ENCODE measurements at places on chromosomes 16 and 17. TPM values are rescaled to one million over a fixed set of nuclear protein-coding genes. Genes with fewer than 3 reads are reported as not detected.

GRCh38 chr16:87959391-87959990, 8.3 kb downstream of the BANP start:
- no peak for DNase-seq

DNA sequence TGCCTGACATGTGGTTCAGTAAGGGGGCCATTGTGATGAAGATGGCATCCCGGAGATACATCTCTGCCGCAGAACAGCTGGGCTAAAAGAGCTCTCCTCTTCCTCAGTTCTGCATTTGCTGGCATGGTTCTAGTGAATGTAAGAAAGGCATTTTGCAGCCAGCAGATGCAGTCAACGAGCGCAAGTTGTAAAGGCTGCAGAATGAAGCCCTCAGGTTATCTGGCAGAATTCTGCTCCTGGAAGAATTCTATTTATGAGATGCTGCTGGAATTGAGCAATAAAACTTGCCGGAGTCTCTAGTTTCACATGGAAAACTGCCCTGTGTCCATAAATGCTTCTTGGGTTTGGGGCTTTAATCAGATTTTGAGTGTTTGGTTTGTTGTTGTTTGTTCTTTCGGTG, 176.8 kb upstream of the HSBP1 start:
- DNase-seq: no peak

DNA sequence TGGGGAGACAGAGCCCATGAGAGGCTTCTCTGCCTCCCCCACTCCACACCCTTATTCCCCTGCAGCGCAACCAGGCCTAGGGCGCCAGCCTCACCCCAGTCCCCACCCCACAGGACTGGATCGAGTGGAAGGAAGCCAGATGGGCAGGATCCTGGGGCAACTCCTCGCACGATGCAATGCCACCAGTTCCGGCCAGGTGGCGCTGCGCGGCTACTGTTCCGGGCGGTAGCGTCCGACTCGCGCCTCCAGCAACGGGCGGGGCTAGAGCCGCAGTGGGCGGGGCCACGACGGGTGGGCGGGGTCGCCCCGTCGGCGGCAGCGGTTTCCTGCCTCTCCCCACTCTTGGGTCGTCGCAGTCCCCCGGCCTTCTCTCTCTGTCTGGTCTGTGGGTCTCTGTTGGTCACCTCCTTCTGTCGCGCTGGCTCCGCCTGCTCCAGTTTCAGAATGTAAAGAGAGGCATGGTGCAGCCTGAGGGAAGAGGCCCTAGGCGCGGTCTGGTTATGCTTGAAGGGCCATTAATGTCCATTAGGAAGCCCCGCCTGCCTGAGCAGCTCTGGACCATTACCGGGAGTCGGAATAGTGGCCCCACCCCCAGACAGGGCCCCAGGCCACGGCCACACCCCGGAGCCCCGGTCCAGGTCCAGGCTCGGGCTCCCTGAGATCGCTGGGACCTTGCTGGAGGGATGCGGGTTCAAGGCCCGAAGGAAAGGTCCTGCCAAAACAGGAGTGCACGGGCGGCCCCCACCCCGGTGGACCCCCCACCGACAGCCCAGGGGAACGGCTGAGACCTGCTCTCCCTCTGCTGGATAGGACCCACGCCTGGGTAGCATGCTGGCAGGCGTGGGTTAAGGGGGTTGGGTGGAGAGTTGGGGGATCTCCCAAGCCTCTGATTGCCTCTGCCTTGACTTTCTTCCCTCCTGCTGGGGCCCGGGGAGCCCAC, 3.3 kb upstream of the NHERF2 start:
- DNase-seq: peak; percentile 97

DNA sequence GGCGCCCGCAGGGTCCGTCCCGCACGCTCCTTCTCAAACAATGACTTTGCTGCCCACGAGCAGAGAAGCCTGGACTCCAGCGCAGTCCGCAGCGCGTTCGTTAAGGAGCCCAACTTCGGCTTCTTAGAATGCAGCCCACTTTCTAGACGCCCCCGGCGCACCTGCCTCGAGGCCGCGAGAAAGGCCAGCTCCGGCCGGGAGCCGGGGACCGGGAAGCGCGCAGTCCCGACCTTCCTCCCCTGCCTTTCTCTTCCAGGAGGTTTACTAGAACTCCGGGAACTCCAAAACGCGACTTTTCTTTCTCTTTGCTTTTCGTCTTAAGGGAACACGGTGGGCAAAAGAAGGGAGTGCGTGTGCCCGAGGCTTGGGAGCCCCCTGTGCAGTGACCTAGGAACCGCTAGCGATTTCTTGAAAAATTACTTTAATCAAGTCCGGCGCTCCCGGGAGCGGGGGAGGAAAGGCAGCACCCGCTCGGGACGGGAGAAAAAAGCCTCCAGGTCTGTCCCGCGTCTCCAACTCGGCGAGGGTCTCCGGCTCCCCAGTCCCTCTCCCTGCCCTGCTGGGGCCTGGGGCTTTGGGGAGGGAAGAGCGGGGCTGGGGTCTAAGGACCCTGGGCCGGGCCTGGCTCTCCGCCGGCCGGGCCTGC, 2.6 kb downstream of the HNF1B start:
- DNase-seq: no peak

DNA sequence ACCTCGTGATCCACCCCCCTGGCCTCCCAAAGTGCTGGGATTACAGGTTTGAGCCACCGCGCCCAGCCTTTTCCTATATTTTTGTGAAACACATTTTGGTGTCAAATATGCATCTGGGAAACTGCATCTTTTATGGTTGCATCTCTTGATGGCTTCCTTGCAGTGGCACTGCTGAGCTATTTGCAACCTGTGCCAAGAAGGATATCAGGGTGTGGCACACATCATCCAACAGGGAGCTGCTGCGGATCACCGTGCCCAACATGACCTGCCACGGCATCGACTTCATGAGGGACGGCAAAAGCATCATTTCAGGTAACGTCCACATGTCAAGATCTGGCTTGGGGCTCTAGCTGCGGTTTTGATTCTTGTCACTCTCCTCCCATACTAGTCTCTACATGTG, 16.8 kb upstream of the USP43 start:
- no peak for DNase-seq

COIL gene
- total RNA-seq: 13.7 TPM

- no peak for DNase-seq
Observed at GRCh38 chr17:47997586-47997985, 26.7 kb downstream of the CDK5RAP3 start.
